ENCODE measurements at places on chromosomes 1 and 21.

DNA sequence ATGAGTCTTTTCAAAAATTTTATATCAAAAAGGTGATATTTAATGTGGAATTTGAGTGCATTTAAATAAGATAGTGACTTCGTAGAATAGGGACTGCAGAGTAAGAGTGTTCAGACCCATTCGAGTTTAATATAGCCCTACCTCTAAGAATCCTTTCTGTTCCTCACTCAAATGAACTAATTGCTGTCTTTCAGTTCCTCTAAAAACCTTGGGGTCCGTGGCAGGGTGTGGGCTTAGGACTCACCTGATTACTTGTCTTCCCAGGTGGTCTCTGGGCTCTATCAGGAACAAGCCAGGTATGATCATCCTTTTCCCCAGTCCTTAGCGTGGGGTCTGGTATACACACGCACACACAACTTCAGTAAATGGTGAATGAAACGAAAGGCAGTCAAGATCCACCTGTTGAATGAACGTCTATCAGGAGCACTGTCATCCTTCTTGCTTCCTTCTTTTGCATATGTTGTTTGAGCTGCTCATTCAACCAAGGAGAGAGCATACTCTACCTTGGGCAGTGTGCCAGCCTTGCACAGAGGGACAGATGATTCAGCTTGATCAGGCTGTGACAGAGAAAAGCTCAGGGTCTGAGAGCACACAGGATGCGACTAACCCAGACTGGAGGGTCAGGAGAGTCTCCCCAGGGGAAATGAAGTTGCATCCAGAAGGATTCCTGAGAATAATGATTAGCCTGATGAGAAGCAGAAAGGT is 1.2 kb upstream of the RNF11 start:
- peak; percentile 95 for DNase-seq

GRCh38 chr1:14875524-14876509 is 277.3 kb downstream of the KAZN start:
- DNase-seq, result no peak

- DNase-seq, result peak; percentile 7
These were observed 178.1 kb downstream of the NTNG1 start for GRCh38 chr1:107318932-107319331.

- no peak for DNase-seq
These were observed 734.4 kb downstream of the PLA2G4A start for GRCh38 chr1:187563191-187563590.

GRCh38 chr1:173504268-173504667 is 27.1 kb downstream of the PRDX6 start:
- DNase-seq, result no peak

DNA sequence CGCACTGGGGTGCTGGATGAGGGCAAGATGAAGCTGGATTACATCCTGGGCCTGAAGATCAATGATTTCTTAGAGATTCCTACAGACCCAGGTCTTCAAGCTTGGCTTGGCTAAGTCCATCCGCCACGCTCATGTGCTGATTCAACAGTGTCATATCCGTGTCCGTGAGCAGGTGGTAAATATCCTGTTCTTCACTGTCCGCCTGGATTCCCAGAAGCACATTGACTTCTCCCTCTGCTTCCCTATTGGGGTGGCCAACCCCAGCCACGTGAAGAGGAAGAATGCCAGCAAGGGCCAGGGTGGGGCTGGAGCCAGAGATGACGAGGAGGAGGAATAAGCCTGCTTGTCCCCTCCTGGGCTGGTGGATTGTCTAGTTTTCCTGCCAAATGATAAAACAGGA is 2.2 kb upstream of the CBR3 start:
- DNase-seq, result no peak

DNA sequence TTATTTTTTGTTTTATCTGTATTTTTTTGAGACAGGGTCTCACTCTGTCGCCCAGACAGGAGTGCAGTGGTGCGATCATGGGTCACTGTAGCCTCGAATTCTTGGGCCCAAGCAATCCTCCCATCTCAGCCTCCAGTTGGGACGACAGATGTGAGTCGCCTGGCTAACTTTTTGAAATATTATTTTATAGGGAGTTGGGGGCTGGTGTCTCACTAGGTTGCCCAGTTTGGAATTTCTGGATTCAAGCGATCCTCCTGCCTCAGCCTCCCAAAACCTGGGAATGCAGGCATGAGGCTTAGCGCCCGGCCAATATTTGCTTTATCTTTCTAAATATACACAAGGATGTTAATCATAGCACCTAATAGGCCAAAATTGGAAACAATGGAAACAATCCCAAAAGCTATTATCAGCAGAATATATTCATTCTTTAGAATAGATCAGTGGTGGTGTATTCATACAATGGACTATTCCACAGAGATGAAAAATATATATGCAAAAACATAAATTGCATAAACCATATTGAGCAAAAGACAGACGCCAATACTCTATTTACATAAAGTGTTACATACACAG is 55.9 kb downstream of the DAP3 start:
- DNase-seq, result no peak

- no peak for DNase-seq
These were observed 11.0 kb downstream of the SSU72 start for GRCh38 chr1:1563688-1564087.

DNA sequence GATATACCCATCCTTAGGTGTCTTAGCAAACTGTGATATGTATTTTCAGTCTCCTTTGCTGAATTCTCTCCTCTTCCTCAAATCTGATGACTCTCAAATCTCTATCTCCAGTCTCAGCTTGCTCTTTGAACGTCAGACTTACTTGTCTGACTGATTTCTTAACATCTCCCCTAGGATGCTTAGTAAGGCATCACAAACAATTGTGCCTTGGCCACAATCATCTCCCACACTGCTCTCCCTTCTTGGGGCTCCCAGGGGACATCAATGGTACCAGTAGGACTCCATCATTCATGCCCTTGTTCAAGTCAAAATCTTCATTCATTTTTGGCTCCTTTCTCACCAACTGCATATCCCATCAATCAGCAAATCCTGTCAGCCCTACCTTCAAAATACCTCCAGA is 42.0 kb downstream of the GNG12 start:
- no peak for DNase-seq

GRCh38 chr1:160993544-160994193 is 27.3 kb downstream of the F11R start:
- peak; percentile 53 for DNase-seq

DNA sequence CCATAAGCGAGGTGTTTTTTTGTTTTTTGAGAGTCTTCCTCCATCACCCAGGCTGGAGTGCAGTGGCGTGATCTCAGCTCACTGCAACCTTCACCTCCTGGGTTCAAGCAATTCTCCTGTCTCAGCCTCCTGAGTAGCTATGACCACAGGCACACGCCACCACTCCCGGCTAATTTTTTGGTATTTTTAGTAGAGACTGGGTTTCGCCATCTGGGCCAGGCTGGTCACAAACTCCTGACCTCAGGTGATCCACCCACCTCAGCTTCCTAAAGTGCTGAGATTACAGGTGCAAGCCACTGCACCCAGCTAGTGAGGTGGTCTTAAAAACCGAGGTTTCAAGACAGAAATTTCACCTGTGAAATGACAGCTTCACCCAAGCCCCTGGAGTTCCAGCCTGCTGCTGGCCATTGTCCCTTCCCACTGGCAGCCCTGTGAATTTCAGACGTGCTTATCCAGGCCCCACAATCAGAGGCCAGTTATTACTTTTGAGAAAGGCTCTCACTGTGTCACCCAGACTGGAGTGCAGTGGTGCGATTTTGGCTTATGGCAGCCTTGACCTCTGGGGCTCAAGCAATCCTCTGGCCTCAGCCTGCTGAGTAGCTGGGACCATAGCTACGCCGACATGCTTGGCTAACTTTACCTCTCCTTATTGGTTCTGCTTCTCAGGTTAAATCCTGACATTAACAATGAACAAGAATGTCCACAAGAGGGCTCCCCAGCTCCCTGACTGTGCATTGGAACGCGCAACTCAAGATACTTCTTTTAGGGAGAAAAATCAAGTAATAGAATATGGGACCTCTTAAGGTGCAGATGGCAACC is 19.4 kb downstream of the ENO1 start:
- peak; percentile 87 for DNase-seq

DNA sequence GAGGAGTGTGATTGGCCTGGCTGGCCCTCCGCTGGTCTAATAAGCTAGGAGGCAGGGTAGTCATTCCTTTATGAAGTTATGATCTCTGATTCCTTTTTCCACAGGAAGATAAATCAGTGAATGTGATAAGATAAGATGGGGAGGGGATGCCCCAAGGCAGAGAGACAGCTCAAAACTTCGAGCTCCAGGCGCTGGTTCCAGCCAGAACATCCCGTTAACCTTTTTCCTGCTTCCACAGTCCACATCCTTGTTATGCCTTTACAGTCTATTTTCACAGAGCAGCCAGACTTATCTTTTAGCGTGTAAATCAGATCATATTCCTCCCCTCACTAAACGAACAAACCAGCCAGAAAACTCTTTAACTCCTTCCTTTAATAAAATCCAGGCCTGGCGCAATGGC is 38.5 kb upstream of the BMP8B start:
- DNase-seq, result no peak

- no peak for DNase-seq
These were observed 80.6 kb downstream of the TNFSF18 start for GRCh38 chr1:172970186-172970585.

GRCh38 chr1:176244851-176245250 is 37.8 kb upstream of the COP1 start:
- DNase-seq, result no peak

- DNase-seq, result no peak
These were observed 114.3 kb downstream of the FGGY start for GRCh38 chr1:59411147-59411546.

- no peak for DNase-seq
These were observed 82.7 kb downstream of the KCND3 start for GRCh38 chr1:111906816-111907215.

DNA sequence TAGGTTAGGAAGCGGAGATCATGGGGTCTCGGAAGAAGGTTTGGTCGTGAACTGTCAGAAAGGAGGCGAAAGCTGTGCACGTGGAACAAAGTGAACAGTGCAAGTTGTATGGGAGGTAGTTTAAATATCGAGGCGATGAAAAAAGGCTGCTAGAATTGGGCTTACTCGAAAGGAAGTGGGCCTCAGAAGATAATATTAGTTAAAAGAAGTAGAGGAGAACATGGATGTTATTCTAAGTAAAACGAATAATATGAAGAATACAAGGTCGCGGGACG is 571 bp downstream of the WDR3 start:
- no peak for DNase-seq

DNA sequence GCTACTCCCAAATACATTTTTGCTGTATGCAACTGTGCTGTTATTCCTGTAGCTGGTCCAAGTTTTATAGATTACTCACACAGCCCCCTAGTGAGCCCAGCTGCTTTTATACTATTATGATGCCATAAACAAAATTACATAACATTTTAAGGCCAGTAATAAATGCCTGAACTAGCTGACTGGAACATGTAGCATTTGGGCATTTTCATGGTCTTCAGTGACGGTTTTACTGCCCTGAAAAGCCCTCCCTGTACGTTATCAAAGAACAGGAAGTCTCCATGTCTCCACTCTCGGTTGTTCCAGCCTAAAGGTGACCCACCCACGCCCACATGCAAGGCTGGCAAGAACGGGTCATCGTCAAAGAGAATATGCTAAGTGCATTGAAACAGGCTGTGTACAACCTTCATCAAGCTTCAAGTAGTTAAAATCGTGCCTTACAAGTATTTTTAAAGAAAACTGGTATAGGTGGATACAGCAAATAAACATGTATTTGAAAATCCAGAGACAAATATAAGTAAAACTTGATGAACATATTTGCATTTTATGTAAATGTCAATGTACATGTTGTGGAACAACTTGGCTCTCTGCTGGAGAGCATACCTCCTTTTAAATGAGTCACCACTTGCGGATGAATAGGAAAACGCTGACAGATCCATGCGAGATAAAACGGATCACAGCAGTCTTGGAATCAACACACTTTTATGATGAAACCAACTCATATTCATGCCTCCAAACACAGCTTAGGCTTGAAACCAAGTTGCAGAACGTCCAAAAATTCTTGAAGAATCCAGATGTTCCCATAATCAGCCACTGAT is 520.5 kb downstream of the SMYD3 start:
- DNase-seq, result no peak

- no peak for DNase-seq
These were observed 18.1 kb upstream of the SLC19A1 start for GRCh38 chr21:45560106-45561021.

DNA sequence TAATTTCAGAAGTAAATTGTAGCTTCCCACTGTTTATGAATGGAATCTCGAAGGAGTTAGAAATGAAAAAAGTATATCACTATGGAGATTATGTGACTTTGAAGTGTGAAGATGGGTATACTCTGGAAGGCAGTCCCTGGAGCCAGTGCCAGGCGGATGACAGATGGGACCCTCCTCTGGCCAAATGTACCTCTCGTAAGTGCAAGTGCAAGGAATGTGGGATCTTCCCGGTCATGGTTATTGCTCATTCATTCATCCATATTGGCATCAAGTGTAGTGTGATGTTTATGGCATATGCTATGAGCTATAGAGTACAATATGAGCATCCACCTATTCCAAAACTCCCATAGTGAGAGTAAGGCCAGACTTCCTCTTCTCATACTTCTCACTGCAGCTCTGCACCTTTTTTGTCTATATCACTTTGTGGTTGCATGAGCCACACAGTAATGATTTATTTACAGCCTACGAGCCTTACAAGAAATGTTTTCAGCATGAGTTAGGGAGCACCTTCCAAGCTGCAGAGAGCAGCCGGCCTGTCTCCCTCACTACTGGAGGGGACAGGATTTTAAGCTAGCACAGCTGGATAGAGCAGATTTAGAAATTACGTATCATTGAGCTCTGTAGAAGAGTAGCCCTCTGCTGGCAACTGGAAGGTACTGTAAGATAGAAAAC is 24.9 kb upstream of the CR1L start:
- DNase-seq, result peak; percentile 80

DNA sequence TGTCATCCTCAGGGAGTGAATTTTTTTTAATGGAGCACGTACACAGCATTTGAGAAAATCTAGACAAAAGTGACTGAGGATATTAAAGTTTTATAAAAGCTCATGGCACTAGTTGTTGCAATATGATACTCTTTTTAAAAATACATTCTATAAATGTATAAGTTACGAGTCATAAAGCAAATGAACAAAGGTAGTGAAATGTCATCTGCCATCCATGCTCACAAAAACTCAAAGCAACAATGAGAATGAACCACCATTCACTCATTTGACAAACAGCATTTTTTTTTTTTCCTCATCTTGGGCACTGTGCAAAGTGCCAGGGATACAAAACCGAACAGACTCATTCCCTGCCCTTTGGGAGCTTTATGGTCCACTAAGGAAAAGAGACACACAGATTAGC is 38.7 kb downstream of the GPR137B start:
- no peak for DNase-seq

DNA sequence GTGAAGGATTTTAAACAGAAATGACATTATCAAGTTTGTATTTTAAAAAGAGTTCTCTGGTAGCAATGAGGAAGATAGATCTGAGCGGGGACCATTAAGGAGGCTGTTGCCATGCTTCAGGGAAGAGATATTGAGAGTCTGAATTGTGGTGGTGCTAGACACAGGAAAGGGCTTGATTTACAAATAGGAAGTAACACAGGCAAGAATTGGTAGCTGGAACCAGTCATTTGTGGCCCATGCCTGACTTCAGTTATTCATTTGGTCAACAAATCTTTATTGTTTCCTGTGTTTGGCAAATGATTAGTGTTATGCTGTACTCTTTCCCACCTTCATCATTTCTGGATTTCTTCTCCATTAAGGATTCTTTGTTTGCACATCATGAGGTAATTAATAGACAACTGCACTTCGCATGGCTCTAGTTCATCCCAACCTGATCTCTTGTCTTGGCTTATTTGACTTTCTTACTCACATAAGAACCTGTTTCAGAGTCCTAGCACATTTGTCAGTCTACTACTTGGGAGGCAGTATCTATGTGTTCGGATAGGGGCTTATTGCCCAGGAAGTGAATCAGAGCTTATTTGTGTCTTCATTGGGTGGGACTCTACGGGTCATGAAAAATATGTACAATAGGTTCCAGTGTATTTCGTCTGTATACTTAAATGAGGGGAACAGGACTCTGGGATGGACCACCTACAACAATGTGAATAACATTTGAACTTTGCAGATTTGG is 32.3 kb downstream of the EEIG2 start:
- no peak for DNase-seq
